ENCODE measurements at places on chromosomes 6 and 20.

- no peak for DNase-seq
These were observed 35.6 kb downstream of the B4GALT5 start for GRCh38 chr20:49677777-49678758.

DNA sequence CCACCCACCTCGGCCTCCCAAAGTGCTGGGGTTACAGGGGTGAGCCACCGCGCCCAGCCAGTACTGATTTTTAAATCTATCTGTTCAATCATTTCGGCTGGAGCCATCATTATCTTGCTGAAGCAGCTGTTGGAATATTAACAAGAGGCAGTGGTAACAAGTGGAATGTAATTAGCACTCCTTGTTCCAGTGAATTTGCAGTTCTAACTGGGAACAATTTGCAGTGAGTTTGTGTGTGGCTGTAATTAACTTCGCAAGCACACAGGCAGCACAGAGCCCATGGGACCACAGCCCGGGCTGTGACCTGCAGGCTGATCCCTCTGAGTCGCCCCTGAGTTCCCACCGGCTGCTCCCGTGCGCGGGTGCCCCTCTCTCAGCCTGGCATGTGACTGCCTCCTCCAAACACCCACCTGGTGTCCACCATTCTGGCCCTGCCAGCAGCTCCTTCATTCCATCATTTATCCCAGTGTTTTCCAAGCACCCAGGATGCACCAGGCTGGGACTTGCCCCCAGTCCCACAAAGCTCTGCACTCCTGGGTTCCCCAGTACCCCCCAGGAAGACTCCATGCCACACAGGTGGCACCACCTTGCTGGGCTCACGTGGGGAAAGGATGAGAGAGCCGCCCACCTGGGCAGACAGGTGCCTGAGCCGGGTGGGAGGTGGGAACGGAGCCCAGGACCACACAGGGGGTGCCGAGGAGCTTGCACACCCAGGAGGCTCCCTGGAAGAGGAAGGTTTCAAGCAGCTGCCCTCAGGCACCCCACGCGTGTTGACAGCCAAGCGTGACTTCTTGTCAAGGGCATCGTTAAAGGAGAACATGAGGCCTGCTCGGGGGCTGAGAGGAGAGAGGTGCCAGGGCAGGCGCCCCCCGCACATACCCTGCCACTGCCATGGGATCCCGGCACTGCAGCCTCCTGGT, 75.2 kb downstream of the YTHDF1 start:
- no peak for DNase-seq

DNA sequence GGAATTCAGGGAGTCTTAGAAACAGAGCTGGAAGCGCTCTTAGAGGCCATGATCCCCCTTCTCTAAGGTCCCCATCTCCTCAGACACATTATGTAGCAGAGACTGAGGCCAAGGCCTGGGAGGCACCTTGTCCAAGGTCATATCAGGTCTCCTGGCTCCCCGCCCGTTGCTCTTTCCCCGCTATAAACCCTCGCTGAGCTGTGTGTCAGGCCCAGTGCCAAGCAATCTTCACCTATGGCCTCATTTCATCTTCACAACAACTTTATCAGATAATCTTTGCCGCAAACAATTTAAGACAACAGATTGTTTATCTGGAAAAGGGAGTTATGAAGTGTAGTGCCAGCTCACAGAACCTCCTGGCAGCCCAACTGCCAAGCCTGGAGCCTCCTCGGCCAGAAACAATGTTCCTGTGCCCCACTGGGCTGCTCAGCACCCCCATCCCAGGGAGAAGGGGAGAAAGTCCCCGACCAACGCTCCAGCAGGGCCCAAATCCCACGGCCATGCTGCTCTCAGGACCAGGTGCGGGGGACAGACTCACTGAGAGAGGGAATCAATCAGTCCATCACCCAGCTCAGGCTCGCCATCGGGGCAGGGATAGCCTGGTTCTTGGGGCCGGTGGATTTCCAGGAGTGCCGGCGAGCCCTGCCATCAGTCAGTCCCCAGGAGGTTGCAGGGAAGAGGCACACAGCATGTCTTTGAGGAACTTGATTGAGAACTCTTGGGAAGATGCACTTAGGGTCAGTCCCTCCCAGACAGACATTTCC, 16.9 kb upstream of the FANCE start:
- no peak for DNase-seq

DNA sequence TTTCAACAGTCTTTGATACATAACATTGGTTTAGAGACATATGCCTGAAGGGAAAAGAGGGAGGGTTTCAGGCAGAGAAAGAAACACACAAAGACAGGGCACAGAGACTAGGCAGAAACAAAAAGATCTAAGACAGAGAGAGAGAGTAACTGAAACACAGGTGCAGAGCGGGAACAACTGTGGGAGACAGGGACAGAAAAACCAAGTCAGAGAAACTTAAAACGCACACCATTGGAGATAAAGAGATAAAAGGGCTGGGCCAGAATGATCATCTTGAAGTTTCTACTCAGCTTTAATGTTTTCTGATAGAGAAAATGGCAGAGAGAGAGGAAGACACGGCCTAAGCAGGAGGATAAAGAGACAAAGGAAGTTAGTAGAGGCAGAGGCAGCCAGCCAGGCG, 11.8 kb downstream of the UNC5CL start:
- DNase-seq: no peak

DNA sequence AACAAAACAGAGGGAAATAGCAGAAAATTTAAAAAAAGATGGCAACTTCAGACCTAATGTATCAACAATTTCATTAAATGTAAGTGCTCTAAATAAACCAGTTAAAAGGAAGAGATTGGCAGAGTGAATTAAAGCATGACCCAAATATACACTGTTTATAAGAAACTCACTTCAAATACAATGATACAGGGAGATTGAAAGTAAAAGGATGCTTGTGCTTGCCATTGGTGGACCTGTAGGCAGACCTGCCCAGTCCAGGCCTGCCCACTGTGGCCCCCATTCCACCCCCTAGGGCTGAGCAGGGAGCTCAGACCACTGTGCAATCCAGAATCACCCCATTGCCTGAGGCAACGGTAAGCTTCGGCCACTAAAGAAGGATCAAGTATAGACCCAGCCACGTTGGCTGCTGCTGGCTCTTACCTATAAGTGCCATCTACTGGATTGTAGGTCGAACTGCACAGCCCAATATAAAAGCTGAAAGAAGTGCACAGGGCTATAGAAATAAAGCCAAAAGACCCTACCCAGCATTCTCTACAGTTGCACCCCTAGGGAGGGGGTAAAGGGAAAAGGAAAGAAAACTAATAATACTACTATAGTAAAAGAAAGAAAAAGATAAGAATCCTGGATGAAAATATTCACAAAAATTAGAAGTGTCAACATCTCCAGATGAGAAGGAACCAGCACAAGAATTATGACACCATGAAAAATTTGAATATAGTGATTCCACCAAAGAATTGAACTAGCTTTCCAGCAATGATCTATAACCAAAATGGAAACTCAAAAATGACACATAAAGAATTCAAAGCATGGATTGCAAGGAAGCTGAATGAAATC, 36.1 kb downstream of the PSMB1 start:
- peak; percentile 18 for DNase-seq

DNA sequence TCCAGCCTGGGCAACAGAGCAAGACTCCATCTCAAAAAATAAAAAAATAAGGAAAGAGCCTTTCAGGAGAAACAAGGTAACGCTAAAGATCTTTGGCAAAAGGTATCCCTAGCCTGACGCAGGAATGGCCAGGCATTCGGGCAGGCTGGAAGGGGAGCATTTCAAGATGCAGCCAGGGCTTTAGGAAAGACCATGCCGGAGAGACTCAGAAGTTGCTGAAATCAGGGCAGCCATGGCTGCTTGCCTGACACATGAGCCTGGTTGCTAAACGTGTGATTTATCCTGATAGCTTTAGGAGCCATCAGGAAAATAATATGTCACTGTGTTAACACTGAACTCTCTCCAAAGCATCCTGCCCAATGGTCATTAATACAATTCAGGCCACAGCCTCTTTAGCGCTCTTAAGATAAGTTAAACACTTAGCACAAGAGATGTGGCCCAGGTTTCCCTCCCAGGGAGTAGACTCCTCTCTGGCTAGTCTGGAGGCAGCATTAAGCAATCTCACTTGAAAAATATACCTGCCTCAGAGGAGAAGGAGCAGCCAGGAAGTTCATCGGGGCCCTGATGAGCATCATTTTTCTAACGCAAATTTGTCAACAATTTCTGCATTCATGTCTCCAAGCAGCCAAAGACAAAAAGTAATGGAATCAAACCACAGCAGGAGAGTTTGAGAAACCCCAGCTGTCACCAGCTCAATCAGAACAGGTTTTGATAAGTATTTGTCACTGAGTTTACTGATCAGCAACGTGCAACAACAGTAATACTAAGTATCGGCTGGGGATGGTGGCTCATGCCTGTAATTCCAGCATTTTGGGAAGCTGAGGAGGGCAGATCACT, 200.0 kb downstream of the ZMYND8 start:
- no peak for DNase-seq

DNA sequence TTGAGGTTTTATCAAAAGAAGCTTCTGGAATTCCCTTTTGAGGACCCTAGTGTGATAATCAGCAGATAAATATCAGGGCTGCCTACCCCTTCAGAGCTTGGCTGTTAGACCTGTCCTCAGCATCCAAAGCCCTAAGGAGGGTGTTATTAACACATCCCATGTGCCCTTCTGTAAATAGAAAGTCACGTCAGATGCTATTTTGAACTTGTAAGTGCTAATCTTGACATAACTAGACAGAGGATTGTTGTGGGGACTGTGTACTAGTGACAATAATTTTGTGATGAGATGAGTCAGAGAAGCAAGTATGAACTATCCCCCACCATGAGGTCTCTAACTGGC, 4.9 kb upstream of the LAMA4 start:
- no peak for DNase-seq

GRCh38 chr6:11767978-11768756, 10.4 kb downstream of the ADTRP start:
- no peak for DNase-seq

DNA sequence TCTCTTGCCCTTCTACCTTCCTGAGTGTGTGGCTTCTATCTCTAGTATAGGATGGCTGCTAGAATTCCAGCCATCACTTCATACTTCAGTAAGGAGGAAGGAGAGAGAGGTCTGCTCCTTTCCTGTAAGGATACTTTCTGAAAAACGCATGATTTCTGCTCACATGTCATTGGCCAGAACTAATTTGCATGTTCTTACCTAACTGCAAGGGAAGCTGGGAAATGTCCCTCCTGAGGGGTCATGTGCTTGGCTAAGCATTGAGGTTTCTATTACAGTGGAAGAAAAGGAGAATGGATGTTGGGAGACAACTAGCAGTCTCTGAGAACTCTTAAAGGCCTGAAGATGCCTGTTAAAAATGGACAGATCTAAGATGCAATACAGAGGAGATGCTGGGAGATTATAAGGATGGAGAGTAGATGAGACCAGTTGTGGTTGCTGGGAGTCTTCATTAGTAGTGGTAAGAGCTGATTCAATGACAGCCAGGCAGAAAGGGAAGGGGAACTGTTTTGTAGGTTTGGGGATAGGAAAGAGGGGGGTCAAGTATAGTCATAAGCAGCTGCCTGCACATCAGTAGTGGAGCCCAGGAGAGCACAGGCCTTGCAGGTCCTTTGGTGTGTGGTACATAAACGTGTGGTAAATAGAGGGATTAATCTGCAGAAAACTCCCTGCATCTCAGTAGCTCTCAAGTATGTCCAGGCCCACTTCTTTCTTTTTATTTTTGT, 20.2 kb downstream of the CDS2 start:
- no peak for DNase-seq

- no peak for DNase-seq
These were observed 139.8 kb downstream of the KHDC1L start for GRCh38 chr6:73085443-73085871.

DNA sequence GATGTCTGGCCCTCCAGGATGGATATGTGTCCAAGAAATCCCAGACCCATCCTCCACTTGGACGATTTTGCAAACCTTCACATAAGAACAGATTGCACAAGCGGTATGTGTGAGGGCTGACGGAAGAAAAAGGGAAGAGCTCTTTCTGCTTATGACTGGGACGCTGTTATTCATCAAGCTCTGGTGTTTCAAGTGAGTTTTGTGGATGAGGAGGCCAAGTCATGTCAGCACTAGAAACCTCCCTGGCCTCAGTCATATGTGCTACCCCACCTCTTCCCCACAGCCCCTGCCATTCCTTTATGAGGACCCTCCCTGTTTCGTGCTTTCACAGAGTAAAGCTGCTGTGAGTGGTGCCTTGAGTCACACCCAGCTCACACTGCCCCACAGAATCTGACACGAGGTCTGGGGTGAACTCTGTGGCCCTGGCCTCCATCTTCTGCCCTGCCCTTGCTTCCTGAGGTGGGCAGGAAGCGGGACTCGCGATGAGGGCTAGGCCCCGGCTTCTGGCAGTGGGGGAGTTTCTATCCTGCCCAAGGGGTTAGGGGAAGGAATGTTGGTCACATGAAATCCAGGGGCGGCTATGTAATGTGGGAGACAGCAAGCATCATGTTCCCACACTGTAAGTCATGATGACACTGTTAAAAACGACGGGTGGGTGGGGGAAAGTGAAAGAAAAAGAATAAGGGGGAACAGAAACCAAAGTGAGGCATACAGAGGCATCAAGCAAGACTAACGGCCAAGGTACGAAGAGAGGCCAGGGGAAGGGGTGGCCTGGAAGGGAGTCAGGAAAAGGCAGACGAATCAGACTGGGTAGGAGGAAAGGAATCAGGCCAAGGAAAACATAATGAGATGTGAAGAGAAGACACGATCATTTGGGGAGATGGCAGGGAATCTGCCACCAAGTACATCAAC, 78.1 kb downstream of the PRDM1 start:
- DNase-seq: peak; percentile 49

GRCh38 chr20:53980031-53980465, 90.3 kb downstream of the BCAS1 start:
- DNase-seq: no peak

DNA sequence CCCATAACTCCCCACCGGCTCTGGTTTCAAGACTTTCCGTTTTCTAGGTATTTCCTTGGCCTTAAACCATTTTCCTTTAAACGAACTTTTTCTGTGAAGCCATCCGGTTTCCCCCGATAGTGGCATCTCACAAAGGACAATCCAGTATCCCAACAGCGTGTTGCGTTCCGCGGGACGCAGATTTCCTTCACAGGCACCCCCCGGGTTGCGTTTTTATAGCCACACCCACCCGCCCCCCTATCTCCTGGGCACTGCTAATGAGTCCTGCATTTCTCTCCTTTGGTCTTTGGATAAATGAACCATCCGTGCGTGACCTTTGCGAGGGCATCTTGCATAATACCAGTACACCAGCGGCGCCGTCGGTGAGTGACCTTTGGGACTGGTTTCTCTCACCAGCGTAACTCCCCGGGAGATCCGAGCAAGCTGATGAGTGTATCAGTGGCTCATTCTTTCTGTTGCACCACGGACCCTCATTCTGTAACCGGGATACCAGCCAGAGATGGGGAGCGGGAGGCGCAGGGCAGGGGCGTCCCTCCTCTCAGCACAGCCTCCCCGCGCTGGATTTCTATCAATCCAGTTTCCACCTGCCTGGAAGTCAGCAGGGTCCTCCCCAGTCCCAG, 586 bp upstream of the NQO2 start:
- peak; percentile 15 for DNase-seq

GRCh38 chr6:156189714-156190113, 587.5 kb upstream of the ARID1B start:
- no peak for DNase-seq

GRCh38 chr20:44004306-44004915, 89.8 kb downstream of the TOX2 start:
- no peak for DNase-seq

- no peak for DNase-seq
These were observed 40.1 kb downstream of the ILRUN start for GRCh38 chr6:34656378-34657036.

GRCh38 chr20:47970282-47970903, 185.1 kb upstream of the SULF2 start:
- no peak for DNase-seq

Measured in stimulated activated CD4-positive, alpha-beta T cell treated with anti-CD3 and anti-CD28 coated beads, Interleukin-4, amount 100 ng/mL, for 1 hour (primary cell).